ENCODE measurements at places on chromosomes 4 and X.

DNA sequence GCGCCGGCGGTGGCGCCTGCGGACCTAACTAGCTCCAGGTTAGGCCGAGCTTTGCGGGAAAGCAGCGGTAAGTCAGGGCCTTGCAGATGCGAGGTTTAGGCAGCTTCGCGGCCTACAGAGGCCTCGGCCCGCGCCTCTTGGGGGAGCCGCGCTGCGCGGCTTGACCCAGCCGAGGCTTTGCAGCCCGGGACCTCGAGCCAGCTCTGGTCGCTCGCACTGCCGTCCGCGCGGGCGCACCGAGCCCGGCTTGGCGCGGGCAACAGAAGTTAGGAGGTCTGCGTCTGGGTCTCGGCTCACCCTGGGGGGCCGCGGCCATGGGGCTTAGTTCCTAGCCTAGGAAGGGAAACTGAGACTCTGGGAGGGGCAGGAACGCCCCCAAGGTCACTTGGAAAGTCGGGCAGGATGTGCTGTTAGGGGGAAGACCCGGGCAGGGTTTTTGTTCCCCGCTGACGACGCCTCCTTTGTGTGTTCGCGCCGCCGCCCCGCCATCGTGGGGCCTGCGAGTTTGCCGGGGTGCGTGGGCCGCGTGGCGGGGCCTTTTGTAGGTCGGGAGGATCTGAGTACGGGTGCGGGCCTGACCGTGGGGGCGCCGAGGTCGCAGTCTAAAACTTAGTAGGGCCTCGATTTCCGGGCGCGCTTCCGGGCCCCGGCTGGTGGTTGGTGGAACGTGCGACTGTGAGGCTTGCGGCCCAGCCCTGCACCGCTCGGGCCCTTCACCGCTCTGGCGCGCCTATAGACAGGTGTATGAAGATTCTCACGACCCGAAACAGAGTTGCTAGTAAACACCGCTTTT is 482 bp downstream of the RNF4 start:
- peak; percentile 59 for DNase-seq

GRCh38 chr4:7753931-7754465 is 185.7 kb downstream of the AFAP1 start:
- no peak for DNase-seq

- no peak for DNase-seq
Measured at GRCh38 chrX:40755291-40756249, 20.2 kb upstream of the MED14 start.

GRCh38 chrX:36908801-36909675 is 99.1 kb upstream of the FAM47C start:
- DNase-seq = no peak

DNA sequence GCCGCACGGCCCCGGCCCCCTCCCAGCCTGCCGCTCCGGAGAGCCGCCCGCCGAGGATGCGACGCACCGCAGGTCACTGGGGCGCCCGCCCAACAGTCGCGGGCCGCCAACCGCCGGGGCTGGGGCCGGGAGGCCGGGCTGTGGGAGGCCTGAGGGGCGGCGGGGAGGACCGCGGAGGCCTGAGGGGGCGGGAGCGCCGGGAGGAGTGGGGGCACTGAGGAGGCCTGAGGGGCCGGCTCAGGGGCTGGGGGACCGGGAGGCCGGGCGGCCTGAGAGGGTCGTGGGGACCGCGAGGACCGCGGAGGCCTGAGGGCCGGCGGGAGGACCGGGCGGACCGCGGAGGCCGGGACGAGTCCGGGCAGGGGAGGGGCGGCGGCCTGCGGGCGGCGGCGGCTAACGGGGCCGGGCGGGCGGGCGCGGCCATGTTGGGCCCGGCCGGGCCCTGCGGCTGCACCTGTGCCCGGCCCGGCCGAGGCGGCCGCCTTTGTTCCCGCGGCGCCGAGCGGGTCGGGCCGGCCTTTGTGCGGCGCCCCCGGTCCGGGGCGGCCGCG is 353 bp downstream of the NSD2 start:
- no peak for DNase-seq

- no peak for DNase-seq
Measured at GRCh38 chrX:37816766-37817165, 30.6 kb downstream of the DYNLT3 start.

- DNase-seq = no peak
Measured at GRCh38 chr4:52912608-52913007, 50.5 kb downstream of the RASL11B start.
